ENCODE measurements at places on chromosomes 11 and 22. TPM values are rescaled to one million over a fixed set of nuclear protein-coding genes. Genes with fewer than 3 reads are reported as not detected.

- no peaks in the 10 kb centered on the region for H3K4me1 ChIP-seq
- DNase-seq = no peak
- H3K36me3 ChIP-seq = peaks cover 14% of the 10 kb centered on the region
Observed at GRCh38 chr11:7619322-7619721, 54.0 kb downstream of the CYB5R2 start.

DNA sequence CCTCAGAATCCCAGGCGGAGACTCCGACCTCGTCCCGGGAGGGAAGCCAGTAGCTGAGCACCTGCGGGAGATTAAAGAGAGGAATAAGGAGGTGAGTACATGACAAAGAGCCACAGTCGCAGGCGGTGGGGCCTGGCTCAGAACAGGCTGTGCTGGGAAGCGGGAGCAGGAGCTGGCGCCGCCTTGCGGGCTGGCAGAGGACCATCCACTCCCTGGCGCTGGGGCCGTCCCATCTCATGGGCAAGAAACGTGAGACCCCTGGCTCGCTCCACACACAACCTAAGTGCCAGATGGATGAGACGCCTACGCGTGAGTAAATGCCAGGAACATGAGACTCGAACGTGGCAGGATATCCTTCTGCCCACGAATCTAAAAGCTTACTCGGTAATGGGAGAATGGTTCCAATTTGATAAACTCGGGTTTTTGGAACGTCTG lies 6.3 kb downstream of the CEND1 start:
- no peak overlapping the region for H3K27ac ChIP-seq
- DNase-seq = peak; percentile 78
- H3K36me3 ChIP-seq = no peaks in the 10 kb centered on the region
- H3K4me3 ChIP-seq = no peak overlapping the region
- no peaks in the 10 kb centered on the region for H3K27me3 ChIP-seq

GRCh38 chr22:40218723-40219294 lies 41.1 kb downstream of the TNRC6B start:
- no peaks in the 10 kb centered on the region for H3K36me3 ChIP-seq
- no peak overlapping the region for H3K27ac ChIP-seq
- no peak for DNase-seq
- no peaks in the 10 kb centered on the region for H3K27me3 ChIP-seq
- no peak overlapping the region for H3K4me3 ChIP-seq

DNA sequence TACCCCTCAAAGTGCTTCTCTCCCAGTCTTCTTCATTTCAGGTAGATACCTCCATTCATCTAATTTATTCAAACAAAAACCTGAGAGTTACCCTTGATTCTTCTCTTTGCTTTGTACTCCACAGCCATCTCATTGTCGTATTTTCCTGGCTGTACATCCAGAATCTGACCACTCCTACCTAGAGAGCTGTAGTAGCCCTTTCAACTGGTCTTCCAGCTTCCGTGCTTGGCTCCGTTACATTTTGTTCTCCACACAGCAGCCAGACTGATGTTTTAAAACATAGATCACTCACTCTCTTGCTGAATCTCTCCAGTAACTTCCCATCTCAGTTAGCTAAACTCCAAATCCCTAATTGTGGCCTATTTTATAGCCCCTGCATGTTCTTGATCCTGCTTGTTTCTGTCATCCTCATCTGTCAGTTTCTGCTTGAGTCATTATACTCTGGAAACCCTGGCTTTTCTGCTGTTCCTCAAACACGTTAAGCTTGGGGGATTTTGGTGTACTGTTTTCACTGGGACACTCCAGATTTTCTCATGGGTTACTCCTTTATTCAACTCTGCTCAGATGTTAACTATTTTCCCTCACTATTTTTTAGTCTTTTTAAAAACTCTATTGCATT lies 7.4 kb downstream of the SPCS2 start:
- H3K27me3 ChIP-seq = no peaks in the 10 kb centered on the region

DNA sequence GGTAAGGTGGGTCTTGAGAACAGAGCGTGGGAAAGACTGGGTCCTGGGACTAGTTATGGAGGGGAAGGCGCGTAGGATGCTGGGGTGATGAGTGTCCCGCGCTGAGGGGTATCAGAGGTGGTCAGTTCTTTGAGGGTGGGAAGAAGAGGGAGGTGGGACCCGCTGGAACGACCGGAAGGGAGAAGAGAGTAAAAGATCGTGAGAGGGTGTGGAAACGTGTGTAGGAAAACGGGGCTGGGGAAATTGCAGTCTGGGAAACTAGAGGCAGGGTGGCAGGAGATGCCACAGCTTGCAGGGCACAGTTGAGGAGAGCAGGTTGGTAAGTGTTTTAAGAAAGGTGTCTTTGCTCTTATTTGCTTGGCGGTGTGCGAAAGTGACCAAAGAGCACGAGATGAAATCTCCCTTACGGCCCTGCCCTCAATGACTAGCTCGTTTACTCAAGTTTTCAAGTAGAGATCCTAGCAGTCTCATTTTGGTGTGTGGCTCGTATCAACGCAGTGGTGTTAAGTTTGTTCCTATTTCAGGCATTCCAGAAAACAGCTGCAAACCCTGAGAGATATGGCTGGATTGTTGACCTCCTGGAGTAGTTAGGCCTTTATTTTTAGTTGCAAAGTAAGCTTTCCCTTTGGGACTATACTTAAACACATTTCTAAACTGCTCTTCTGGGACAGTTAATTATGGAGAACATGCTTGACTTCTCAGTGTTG lies 615 bp downstream of the STT3A start:
- H3K36me3 ChIP-seq = peaks cover 9% of the 10 kb centered on the region
- peak; percentile 16 for DNase-seq
- H3K4me3 ChIP-seq = peak overlapping the region; percentile 93
- peak overlapping the region; percentile 75 for H3K27ac ChIP-seq

Gene ZNF214
- total RNA-seq = 14.1 TPM

Gene LIF
- total RNA-seq = 5.1 TPM

Gene PRG3
- total RNA-seq = not detected
